Neuronal stem cell (in vitro differentiated cells): ENCODE measurements at places on chromosomes 6 and 20.

GRCh38 chr6:167652701-167653095, 174.0 kb upstream of the AFDN start:
- DNase-seq: no peak

DNA sequence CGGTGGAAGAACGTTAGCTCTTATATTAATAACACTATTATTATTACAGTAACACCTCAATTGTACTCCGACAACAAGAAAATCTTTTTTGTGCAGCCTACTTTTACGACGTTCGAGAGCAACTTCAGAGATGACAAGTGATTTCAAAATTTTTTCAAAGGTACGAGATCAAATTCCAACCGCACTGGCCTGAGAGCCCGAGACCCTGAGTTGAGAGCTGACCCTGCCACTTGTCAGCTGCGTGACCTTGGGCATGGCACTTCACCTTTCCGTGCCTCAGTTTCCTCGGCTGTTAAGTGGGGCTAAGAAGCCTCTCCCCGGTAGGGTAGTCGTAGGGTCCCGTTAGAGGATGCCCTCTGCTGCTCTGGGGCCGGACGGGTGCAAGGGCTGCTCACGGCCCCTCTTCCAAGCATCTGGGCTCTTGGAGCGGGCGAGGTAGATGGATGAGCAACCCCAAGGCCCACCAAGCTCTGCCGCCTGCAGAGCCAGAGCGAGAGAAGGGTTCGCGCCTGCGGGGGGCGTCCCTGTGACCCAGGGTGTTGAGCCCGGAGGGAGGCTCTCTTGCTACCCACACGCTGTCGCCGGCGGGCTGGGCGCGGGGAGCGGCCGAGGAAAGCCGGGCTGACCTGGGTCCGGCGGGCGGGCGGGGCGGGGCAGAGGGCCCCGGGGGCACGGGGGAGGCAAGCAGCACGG, 510 bp downstream of the NDRG3 start:
- no peak for DNase-seq

DNA sequence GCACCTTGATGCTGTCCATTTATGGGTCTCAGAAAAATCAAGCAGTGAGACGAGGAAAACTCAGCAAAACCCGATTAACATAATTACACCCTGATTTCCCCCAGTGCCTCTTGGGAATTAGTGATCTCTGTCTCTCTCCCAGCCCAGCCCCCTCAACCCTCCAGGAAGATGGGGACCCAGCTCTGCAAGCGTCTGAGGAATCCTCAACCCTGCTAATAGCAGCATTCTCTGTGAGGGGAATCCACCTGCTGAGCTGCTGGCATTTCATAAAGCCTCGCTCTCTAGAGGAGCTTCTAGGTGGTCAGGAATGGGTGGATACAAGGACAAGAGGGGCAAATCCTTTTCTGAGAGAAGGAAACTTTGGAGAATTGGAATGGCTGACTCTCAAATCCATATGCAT, 13.9 kb downstream of the NR2E1 start:
- no peak for DNase-seq

GRCh38 chr20:61457725-61458124, 205.7 kb downstream of the CDH4 start:
- no peak for DNase-seq

GRCh38 chr20:17838921-17839320, 129.7 kb downstream of the SNX5 start:
- no peak for DNase-seq

GRCh38 chr6:69303382-69303781, 493.4 kb downstream of the LMBRD1 start:
- DNase-seq: no peak

- peak; percentile 8 for DNase-seq
Observed at GRCh38 chr20:47206962-47207641, 149.4 kb downstream of the ZMYND8 start.

DNA sequence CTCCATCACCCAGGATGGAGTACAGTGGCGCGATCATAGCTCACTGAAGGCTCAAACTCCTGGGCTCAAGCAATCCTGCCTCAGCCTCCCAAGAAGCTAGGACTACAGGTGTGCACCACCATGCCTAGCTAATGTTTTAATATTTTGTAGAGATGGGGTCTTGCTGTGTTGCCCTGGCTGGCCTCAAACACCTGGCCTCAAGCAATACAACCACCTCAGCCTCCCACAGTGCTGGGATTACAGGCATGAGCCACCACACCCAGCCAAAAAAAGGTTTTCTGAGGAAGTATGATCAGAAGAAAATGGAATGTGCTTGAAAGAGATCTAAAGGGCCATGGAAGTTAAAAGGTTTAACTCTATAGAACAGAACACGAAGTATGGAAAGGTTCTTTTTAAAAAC, 8.7 kb downstream of the RBBP9 start:
- no peak for DNase-seq

- no peak for DNase-seq
Observed at GRCh38 chr20:13205848-13206434, 15.1 kb upstream of the ISM1 start.

DNA sequence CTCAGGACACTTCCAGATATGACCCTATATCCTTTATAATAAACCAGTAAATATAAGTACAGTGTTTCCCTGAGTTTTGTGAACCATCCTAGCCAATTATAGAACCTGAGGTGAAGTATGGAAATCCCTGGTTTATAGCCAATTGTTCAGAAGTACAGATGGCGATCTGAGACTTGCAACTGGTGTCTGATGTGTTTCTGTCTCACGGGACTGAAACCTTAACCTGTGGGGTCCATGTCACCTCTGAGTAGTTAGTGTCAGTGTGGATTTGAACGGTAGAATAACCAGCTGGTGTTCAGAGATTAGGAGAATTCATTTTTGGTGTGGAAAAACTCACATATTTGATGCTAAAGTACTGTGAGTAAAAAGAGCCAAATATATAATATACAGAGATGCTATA, 606.6 kb downstream of the MAFB start:
- no peak for DNase-seq

- no peak for DNase-seq
Observed at GRCh38 chr6:22021966-22022365, 274.9 kb downstream of the PRL start.

DNA sequence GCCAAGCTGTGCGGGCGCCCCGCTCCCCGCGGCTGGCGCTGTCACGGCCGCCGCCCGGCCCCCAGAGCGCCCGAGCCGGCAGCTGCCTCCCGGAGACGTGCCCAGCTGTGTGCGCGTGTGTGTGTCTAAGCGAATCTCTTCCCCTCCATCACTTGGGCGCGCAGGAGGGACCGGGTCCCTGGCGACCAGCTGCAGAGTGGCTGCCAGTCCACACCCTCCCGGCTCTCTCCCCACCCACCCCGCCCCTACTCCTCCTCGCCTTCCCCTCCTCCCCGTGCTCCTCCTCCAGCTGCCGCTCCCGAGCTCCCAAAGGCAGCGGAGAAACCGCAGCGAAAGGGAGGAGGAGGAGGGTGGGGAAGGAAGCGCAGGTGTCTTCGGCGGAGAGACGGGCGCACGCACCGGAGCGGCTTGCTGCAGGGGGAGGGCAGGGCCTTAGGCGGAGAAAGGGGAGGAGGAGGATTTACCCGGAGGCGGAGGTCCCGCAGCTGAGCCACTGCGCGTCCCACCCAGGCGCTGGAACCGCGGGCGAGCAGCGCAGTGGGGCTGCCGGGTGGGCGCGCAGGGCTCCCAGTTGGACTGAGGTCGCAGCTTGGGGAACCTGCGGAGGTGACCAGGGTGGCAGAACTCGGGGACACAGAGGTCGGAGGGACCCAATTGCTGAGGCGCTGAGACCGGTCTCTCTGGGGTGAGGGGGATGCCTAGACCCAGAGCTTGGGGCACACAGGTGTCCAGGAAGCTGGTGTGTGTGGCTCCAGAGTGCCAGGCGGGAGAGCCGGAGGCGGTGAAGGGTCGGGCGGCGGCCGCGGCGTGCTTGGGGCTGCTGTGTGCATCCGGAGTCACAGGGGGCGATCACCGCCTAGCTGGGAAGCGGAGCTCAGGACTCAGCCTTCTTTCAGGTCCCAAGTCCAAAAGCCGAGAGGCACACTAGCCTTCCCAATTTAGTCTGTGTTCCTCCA, at the start of gene HS3ST5:
HS3ST5 (minus strand) TSS at position 198 of the 956 bp plus-strand sequence. CDS start 280,178 bp downstream, outside the sequence.
- DNase-seq: peak; percentile 70

DNA sequence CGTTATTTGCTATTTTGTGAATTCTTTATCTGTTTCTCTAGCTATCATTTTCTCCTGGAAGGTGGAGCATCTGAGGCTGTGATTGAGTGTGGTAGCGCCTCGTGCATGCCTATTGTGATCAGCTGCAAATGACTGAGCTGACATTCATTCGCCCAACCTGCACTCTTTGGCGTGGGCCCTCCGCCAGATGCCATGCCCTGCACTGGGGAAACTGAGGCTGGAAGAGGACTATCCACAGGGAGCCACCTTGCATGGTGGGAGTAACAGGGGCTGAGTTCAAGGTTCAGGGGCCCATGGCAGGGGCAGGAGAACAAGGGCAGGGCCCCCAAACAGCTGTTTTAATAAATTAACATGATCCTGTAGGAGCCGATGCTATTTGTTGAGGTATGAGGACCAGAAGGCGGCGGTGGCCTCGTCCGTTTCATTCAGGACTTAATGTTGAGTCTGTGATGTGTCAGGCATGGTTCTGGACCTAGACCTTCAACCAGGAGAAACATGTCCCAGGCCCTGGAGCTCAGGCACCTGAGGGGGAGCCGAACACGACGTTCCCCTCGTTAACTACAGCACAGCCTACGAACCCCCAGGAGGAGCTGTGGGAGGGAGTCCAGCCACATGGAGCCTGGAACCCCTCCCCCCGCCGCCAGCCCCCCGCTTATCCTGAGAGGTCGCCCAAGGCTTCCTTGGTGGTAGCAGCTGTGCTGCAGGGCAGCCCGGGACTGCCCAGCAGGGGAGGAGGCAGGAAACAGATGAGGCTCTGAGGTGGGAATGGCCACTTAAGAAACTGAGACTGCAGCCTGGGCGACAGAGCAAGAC, 242.9 kb downstream of the CDH4 start:
- DNase-seq: no peak

DNA sequence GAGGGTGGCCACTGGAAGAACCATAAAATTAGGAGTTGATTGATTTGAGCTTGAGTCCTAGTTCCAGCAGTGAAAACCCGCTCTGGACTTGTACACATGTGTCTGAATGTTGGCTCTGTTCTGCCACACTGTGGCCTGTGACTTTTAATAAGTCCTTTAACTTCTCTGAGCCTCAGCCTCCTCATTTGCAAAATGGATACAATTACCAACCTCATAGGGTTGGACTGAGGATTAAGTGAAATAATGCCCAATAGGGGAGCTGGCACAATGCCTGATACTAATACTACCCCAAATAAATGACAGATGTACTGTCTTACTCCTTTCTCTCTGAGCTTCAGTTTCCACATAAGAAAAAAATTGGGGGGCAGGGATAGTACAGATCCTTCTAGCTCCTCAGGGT, 92.6 kb upstream of the RIPOR2 start:
- DNase-seq: no peak

DNA sequence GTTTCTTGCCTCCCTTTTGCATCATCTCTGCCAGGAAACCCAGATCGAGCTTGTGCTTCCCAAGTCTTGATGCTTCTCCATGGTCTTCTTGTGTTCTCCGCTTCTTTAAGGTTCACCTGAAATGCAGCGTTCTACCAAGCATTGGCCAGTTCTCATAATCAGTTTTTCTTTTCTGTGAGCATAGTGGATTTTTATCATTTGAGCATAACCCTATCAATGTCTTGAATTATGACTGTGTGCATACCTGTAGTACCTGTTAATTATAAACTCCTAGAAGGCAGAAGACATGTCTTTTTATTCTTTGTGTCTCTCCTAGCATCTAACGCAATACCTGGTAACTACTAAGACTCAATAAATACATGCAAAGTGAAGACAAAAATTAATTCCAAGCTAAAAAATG, 804.4 kb upstream of the FLRT3 start:
- DNase-seq: no peak

GRCh38 chr6:115945306-115945705, 115.4 kb downstream of the FRK start:
- no peak for DNase-seq

GRCh38 chr6:167405778-167406532, 81.1 kb downstream of the TTLL2 start:
- no peak for DNase-seq

GRCh38 chr6:159212028-159212427, 42.8 kb downstream of the FNDC1 start:
- DNase-seq: no peak

DNA sequence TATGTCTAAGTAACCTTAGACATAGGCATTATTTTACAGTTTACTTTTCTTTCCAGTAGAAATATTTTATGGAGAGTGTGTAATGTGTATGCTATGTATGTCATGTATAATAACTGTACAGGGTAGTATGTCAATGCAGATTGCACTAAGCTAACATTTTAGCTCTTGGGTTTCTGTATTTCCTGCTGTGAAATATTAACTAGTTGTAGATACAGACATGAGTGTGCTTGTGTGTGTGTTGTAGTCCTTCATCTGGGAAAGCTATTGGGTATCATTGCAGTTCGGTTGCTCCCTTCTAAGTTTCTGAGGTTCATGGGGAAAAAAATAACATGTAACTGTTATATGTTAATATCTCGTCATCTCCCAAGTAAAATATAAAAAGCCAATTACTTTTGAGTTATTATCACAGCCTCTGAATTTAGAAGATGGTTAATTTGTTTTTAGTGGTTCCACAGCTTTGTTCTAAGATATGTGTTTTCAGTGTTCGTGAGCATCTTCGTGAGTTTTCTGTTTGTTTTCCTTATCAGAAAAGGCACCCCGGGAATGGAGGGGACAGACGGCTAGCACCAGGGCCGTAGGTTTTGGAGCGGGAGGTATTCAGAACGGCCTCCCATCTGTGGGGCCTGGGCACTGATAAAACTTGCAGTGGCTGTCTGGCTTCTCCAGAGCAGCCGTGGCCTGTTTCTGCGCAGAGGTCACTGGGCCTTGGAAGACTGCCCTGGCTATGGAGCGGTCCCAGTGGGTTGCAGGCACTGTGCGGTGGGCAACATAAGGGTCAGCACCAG, 215.0 kb downstream of the ARID1B start:
- DNase-seq: no peak

- no peak for DNase-seq
Observed at GRCh38 chr6:53066077-53066417, 843 bp downstream of the FBXO9 start.

GRCh38 chr20:38144974-38145728, 19.9 kb downstream of the TGM2 start:
- no peak for DNase-seq

GRCh38 chr20:57709823-57710799, at the start of gene PMEPA1:
TSS of gene PMEPA1 (minus strand) at chr20:57710015. CDS start at chr20:57709582, 433 bp downstream.
- DNase-seq: peak; percentile 88

- DNase-seq: no peak
Observed at GRCh38 chr6:75727206-75727605, 21.8 kb upstream of the MYO6 start.

GRCh38 chr20:16311756-16312155, 261.5 kb downstream of the KIF16B start:
- no peak for DNase-seq

DNA sequence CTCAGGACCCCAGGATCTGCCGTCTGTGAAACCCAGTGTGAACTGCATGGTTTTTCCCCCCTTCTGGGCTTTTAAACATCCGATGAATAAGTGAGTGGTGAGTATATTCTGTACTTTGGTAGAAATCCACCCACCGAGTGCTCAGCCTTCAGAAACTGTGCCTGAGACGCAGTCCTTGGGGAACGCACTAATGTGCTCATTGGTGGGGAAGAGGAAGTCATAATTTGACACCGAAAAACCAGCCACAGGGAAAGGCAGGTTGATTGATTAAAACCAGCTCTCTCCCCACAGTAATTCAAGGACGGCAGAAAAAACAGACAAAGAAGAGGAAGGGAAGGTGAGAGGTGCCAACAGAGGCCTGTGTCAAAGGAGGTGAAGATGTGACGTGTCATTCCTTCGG, 21.7 kb downstream of the EDN3 start:
- no peak for DNase-seq
